Hepatic stellate cell (primary cell): ENCODE measurements at places on chromosomes 2 and 18.

DNA sequence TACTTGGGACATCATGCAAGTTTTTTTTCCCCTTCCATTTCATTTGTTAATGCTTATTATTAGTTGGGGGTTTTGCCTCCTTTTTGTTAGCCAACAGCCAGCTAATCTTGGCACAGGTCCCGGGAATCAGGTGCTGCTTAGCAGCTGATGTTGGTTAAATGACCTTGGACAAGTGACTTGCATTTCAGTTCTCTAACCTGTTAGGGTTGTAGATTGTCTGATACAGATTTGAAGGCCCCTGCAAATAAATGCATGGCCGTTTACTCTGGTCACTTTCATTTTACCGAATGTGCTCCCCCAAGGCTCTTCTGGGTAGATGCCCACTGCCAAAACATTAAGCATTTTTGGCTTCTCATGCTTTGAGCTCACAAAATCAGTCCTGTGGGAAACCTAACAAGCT, 120.9 kb downstream of the SPTBN1 start:
- no peak for DNase-seq

DNA sequence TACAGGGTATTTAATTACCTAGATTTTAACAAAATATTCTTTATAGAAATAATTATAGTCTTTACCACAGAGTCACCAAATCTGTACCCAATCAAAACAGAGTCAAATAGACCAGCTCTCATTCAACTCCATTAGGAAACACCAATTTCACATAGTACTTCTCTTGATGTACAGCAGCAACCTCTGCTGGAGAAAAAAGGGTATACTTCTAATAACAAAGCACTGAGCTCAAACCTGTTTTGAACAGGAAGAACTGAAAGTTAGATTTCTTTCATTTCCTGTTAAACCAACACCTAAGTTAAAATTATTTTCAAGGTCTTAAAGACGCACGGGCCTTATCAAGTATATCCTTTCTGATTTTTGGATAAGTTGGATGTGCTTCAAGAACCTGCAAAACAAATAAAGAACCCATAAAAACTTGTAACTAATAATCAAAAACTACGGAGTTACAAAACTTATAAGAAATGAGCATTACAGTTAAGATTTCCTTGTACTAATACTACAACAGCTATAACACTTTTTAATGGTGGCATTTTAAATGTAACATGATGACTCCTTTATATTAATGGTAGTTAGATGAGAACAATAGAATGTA, 79.0 kb downstream of the TTC21B start:
- peak; percentile 31 for DNase-seq

DNA sequence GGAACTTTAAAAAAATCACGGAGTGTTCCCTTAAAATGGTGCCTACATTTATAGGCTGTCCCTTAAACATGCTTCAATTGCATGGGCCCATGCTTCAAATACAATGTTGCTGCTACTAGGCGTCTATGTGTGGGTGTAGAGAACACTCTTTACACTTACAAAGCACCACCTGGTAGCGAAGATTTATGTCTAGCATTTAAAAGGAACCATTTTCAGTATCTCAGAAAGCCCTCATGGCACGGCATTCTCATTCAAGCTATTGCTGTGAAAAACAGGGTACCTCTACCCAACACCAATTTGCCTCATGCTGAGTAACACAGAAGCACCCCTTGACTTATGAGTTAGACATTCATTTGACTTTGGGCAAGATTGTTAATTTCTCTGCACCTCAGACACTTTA, 112.9 kb upstream of the CNTNAP5 start:
- DNase-seq = no peak

- DNase-seq = peak; percentile 40
Measured at GRCh38 chr2:43184339-43184895, 42.0 kb downstream of the ZFP36L2 start.

- DNase-seq = no peak
Measured at GRCh38 chr2:237567276-237568029, 1.1 kb downstream of the PRLH start.

DNA sequence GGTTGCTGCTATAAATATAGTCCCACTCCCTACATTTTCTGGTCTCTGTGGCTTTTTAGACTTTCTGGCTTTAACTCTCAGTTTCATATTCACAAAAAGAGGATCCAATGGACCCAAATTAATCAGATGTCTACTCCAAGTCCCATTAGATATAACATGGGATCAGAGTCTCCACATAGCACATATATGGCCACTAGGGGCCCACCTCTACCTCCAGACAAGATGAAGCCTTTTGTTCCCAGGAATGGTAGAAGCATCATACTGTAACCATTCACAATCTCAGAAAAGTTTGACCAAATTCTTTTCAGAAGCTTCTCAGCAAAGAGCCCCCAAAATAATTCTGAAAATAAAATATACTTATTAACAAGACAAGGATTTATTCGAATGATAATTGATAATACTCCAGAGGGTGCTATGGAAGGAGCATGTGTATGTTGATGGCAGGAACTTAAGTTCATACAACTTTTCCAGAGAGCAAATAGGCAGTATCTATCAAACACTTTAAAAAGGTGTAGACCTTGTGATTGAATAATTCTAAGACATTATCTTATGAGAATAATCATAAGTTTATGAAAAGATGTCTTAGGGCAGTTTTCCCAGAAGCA, 382.3 kb upstream of the CRIM1 start:
- peak; percentile 4 for DNase-seq
